ENCODE measurements at places on chromosomes 12 and 14.

- no peak for DNase-seq
Observed at GRCh38 chr14:77342726-77343397, 22.0 kb downstream of the GSTZ1 start.

- DNase-seq, result no peak
Observed at GRCh38 chr12:53380794-53381730, 1.1 kb downstream of the SP1 start.

GRCh38 chr14:60064491-60065072 is 27.1 kb upstream of the PCNX4 start:
- peak; percentile 36 for DNase-seq

DNA sequence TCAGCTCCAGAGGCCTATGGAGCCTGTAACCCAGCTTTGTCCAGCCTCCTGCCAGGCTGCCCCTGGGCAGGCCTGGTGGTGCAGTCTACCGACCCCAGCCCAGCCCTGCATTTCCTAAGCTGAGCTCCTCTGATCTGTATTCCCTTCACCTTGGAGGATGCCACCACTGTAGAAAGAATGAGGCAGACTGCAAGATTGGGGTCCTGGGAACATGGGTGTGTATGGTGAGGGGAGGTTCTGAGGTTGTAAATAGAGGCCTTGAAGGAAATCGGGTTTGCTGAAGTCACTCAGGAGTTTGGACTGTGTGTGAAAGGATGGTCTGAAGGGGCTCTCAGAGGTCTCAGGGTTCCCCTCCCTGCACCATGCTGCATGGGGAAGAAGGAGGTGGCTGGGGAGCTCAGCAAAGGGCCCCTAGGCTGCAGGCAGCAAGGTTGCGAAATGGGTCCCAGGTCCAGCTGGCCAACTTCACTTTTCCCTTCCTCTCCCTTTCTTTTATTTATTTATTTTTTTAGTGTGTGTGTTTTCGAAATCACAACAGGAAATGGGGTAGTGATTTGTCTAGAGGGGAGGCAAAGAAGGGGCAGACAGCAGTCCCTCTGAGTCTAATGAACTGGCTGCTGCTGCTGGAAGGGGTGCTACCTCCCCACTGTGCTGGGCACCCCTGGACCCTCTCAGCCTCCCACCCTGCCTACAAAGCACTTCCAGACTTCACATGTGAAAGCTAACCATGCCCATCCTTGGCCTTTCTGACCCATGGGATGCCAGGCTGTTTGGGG is 1.2 kb upstream of the LRP1-AS start:
- no peak for DNase-seq

DNA sequence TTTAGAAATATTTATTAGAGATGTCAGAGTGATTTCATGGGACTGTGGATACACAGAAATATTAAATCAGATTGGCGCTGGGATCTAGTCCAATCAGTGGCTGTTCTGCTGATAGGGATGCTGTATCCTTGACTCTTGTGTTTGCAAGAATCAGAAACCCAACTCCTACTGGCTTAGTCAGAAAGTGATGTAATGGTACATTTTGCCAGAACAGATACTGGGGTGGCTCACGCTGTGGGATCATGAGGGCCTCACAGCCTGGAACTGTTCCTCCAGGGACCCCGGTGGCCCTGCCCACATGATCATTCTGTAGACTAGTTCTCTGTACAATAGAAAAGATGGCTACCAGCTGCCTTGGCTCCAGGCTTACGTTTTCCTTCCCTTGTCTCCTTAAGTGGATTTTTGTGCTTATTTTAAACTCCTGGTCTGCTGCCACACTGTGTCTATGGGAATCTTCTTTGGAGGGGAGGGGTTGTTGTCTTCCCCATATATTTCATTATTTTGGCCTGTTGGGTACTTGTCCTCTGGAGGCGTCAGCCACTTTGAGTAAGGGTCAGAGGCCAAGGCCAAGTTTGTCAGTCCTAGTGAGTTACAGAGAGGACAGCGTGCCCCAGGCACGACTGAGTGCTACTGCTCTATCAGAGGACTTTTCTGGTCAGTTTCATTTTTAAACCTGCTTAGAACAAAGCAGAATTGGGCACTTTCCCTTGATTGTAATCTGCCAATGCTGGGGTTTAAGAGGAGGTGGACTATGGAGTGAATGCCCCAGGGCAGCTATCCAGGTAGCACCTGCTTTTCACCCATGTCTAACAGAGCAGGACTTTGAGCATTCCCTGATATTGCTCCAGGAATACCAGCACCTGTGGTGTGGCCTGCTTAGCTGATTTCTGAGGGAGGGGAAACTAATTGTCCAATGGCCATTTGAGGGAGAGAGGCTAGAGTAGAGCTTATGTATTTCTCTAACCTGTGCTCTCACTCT is 164.3 kb downstream of the SLC5A8 start:
- no peak for DNase-seq

DNA sequence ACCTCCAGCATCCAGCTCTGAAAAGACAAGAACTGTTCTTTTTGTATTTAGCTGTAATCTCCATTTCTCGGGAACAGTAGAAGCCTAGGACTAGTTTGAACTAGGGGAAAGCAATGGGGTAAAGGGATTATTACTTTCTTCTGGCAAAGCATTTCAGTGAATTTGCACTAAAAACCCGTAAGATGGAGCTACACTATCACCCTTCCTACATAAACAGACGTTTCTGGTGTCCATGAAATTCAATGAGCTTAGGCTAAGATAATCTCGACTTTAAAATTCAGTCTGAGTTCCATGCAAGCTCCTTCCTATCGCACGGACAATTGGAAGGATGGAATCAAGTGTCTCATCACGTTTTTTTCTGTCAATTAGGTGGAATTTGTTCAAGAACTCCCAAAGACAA is 24.0 kb downstream of the ACSM4 start:
- peak; percentile 30 for DNase-seq

DNA sequence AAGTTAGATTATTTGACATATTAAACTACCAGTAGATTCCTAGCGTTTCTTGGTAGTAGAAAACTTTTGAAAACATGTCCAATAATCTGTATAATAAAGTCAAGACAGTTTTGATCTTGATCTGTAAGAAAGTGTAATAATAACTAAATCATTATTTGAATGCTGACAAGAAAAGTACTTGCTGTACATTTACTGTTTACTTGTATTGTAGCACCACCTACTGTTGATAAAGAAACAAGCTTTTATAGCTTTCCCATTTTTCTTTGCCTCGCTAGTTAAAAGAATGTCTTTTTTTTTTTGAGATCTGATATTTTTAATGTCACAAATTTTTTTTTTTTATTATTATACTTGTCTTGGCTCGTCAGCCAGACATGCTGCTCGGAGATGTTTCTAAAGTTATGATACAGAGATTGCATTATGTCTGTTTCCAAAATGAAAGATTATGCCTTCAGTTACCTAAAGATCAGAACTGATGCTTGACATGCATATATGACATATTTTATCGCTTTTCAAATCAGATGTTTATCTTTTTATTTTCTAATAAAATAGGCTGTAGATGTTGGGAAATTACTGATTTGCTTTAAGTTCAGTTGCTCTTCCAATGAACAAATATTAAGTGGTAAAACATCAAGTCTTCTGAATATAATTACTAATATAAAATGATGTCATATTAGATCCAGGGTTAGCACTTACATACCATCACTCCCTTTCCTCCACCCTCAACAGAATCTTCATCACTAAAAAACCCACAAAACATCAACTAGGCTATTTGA is 140.5 kb downstream of the AKAP6 start:
- DNase-seq, result peak; percentile 70

DNA sequence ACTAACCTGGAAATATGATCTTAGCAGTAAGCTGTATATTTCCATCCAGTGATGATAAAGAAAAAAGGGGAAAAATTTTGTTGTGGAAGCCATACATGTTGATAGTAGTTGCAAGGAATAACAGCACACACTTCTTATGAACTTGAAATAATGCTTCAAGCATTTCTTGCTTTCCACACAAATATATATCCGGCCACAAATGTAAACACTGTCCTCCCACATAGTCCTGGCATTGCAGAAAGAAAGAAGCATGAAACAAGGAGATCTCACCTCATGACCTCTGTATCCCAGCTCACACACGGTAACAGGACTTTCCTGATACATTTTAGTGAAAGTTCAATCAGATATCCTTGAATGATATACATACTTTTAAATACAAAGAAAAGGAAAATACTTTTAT is 56.0 kb downstream of the LLPH start:
- no peak for DNase-seq

DNA sequence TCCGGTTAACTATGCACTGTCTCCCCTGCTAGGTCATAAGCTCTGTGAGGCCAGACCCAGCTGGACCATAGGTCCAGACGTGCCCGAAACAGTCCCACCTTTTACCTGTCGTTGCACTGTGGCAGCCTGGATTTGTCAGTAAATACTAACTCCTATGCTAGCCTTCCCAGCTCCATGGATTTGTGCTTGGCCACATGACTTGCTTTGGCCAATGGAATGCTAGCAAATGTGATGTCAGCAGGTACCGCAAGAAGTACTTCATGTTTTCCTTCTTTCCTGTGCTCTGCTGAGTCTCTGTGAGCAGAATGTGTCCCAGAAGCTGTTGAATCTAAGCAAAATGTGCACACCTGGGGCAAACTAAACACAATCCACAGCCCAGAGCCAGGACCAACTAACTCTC is 157.2 kb downstream of the ANO2 start:
- no peak for DNase-seq

DNA sequence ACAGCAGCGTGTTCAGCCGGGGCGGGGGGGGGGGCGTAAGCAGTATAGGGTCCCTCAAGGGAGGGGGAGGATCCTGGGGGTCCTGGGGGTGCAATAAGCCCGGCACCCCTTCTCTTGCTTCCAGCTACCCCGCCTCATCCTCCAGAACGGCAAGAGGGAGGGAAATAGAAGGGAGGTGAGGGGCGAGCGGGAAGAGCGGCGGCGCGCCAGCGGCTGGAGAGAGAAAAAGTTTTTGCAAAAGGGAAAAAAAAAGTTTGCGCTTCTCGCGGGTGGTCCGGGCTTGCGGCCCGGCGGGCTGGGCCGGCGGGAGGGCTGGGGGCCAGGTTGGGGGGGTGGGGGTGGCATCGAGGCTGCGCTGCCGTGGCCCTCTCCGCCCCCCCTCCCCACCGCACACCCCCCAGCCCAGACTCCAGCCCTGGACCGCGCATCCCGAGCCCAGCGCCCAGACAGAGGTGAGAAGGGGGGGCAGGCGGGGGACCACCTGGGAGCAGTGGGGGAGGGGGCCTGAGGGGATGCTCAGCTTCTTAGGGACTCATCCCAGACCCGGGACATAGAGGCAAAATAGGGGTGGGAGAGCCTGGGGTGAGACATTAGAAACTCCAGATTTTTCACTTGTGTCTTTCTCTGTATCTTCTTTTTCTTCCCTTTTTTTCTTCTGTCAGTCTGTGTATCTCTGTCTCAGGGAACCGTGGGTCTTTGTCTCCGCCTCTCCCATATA is at the start of gene GLI1:
Gene GLI1, plus strand, starts transcription at position 36 of the 718 bp plus-strand sequence. CDS start 3,907 bp downstream, outside the sequence.
- DNase-seq, result peak; percentile 56

DNA sequence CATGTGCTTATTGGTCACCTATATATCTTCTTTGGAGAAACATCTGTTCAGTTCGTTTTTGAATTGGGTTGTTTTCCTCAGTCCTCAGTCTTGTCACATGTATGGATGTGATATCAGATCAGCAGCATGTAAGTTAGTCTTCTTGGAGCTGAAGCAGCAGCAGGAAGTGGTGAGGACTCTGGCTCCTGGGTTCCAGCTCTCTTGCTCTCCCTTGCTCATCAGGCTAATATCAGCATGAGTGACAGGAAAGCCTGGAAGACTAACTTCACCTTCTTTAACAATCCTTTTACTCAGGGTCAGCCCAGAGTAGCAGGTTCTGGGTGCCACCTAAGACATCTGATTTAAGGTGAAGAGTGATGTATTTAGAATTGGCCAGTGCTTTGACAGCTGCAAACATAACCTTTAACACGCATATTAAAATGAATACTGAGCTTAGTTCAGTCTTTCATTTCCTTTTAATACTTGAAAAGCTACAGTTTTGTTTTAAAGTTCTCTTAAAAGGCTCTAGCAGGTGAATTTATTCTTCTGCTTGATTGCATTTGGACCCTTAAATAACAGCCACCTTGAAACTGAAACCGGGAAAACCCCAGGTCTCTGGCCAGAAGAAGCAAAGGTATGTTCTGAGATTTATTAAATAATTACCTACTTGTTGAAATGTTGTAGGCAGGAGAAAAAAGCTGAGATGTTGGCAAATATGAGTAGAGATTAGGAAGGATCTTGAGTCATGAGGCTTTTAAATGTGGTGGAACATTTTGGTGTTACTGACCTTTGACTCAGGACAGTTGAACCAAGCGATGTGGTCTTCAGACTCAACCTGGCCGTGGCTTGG is 54.3 kb downstream of the DRAM1 start:
- DNase-seq, result no peak

DNA sequence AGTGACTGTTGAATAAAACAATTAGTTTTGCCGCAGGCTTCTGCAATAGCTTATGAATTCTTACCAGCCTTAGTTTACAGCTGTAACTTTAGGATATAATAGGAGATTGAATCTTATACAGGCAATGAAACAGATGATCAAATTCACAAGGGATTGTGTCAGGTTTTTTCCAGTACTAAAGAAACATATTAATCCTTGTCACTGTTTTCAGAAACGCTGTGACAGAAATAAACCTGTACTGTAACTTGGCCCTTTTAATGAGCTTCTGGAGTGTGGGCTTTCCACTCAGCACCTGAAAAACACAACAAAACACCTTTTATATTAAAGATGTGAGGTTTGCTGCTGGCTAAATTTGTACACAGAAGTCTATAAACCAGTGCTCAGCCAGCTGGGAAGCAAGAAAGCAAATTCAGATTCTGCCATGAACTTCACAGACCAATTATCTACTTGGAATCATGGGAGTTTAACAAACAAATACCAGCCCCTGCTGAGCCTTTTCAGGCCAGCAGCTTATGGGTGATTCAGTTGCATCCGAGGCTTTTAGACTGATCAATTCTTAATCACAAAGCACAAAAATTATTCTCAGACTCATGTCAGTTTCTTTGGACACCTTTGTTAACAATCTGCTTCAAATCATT is 109.5 kb downstream of the FOXG1 start:
- DNase-seq, result peak; percentile 6

GRCh38 chr14:81511111-81511904 is 22.3 kb downstream of the SEL1L start:
- DNase-seq, result no peak

- no peak for DNase-seq
Observed at GRCh38 chr12:54463484-54463883, 9.9 kb downstream of the GTSF1 start.

All from DMS53 (cell line).